ENCODE measurements at places on chromosomes 16 and 17. TPM values are rescaled to one million over a fixed set of nuclear protein-coding genes. Genes with fewer than 3 reads are reported as not detected.
A peak's percentile ranks its signal among the peaks of the same experiment; 100 is the strongest.

The JPH3 gene
- polyA plus RNA-seq = not detected

DNA sequence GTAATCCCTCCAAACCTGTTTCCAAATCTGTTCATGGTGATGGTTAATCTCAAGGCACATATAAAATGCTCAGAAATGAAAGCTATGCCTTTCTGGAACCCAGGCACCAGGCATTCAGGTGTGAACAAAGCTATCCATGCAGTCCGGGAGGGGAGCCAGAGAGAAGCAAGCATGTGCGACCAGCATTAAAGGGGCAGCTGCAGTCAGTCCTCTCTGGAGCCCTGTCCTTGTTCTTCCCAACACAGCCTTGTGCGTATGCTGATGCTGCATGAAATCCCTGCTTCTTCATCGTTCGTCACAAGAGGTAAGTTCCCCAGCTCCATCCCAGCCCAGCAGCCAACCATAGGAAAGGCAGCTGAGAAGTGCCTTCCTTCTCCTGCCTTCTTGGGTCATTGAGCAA lies 148.7 kb downstream of the GRIN2A start:
- DNase-seq = no peak

DNA sequence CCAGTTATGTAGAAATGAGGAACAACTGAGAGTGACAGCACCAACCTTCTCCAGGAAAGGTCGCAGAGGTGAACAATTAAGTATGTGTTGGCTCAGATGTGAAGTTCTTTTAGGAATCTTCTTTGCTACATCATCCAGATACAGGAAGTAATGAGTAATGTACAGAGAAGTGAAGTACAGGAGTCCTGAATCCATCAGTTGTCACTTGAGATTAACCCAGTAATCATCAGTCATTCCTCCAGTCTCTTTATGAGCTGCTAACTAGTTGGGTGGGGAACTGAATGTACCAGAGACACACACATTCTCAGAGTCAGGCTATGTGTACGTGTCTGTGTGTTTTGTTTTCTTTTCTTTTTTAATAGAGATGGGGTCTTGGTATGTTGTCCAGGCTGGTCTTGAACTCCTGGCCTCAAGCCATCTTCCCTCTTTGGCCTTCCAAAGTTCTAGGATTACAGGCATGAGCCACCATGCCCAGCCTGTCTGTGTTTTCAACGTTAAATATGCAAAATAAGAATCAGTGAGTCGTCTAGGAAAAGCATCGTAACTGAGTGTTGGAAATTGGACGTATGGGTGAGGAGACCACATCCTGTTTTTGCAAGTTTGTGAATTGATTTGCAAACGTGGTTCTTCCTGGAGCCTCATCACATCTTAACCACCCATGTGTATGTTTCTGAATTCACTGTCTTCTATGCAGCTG lies 19.9 kb downstream of the ZNF200 start:
- DNase-seq = peak; percentile 65

GRCh38 chr17:75115555-75115954 lies 5.8 kb downstream of the ARMC7 start:
- DNase-seq = no peak

The EVPL gene
- not detected for polyA plus RNA-seq

The SLC6A2 gene
- not detected for polyA plus RNA-seq

- DNase-seq = no peak
Observed at GRCh38 chr17:9279893-9280292, 258.6 kb downstream of the NTN1 start.

DNA sequence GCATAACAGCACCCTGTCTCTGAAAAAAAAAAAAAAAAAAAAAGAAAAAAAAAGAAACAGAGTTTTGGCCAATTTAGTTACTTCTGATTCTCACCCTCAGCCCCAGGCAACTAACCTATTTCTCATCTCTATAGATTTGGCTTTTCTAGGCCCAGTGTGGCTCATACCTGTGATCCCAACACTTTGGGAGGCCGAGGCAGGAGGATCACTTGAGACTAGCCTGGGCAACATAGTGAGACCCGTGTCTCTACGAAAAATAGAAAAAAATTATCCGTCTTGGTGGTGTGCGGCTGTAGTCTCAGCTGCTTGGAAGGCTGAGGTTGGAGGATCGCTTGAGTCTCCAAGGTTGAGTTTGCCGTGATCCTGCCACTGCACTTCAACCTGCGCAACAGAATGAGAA lies 8.7 kb downstream of the RPS6KB1 start:
- no peak for DNase-seq

- no peak for DNase-seq
Observed at GRCh38 chr16:51951668-51952298, 595.2 kb downstream of the TOX3 start.

The TSPOAP1 gene
- polyA plus RNA-seq = 8.4 TPM

DNA sequence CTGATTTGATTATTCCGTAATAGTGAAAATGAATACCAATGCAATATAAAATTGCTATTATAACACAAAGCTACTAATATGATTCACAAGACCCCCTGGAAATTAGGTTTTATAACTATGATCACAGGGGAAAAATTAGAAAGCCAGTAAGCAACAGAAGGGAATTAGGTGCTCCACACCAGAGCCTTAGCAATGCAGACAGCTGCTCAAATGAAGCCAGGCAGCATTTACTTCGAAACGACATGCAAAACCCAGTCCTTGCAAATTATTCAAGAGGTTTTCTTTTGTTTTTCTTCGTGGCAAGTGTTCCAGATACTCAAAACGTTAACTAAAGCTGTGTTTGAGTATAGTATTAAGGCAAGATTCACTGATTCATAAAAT lies 47.9 kb downstream of the TOX3 start:
- no peak for DNase-seq

- DNase-seq = no peak
Observed at GRCh38 chr17:66357037-66357436, 54.6 kb downstream of the PRKCA start.

DNA sequence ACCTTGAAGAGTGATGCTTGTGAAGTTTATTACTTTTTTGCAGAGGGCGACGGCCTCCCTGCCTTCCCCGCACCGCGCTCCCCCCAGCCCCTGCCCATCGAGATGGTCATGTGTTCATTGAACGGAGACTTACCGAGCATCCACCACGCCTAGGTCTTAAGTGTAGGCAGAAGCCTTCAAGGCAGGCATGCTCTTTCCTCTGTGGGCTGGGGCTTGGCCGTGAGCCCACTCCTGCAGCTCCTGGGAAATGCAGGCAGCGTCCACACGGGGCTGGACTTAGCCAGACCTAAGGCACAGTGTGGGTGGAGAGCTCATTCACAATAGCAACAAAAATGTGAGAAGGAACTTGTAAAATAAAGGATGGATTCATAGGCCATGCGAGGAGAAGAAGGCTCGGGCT lies 19.2 kb downstream of the RNF213 start:
- DNase-seq = no peak

DNA sequence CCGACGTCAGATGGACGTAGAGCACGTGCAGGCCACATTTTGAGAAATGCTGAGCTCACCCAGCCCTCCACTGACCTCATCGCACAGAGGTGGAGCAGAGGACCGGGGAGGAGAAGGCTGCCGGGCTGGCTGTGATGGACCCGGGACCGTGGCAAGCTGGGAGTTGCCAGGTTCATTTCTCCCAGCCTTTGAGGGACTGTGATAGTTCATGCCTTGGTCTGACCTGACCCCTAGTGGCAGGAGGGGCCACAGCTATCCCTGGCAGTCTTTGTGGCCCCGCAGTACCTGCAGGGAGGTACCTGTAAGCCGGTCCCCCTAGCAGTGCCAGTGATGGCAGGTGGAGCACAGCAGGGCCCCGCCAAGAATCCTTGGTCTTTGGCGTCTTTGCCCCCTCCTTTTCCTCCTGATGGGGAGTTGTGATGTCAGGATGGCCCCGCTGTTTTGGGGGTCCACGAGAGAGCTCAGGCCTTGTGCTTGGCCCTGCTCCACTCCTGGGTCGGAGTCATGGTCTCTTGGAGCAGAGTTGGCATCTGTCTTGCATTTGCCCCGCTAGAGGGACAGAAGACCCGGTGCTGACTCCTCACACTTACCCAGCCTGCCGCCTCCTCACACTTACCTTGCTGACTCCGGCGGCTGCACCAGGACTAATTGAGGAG lies 50.4 kb downstream of the OR1D5 start:
- peak; percentile 31 for DNase-seq

DNA sequence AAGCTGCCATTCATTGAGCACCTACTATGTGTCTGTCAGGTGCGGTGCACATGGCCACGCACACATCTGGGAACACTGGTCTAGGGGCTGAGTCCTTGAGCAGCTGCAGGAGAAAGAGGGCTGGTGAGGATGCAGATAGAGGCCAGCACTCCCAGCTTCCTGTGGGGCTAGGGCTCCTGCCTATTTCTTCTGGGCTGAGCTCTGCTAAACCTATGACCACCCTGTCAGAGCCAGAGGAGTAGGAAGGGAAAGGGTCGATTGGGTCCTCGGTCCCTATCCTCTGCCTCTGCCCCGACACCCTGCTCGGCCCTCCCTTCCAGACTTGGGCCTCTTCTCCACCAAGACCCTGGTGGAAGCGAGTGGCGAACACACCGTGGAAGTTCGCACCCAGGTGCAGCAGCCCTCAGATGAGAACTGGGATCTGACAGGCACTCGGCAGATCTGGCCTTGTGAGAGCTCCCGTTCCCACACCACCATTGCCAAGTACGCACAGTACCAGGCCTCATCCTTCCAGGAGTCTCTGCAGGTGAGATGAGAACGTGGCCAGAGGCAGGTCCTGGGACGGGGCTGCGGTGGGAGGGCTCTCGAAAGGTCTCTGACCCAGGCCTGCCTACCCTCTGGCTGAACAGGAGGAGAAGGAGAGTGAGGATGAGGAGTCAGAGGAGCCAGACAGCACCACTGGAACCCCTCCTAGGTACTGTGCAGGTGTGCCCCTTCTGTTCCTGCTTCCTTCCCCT lies 4.0 kb upstream of the TMEM88 start:
- DNase-seq = no peak

DNA sequence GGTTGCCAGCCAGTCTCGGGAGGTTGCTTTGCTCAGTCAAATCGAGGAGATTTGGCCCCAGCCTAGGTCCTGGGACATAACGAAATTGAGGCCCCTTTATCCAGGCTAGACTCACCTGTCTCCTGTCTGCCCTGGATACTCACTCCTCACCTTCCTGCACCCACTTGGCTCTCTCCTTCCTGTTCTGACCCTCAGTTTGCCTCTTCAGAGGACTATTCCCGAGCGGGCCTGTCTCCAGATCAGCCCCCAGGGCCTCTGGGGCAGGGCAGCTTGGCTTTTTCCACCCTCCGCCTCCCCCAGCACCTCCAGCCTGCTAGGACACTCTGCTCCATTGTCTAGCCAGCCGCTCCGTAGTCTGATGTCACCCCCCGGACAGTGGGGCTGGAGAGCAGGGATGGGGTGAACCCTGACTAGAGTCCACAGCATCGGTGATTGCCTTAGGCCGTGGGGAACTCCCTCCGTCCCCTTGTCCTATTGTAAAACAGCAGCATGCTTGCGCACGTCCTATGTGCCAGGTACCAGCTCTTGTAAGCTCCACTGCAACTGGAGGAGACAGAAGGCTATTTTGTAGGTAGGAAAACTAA lies 8.8 kb downstream of the WFIKKN2 start:
- no peak for DNase-seq

The GPR142 gene
- 0.49 TPM for polyA plus RNA-seq

GRCh38 chr17:8951206-8951605 lies 14.3 kb downstream of the PIK3R5 start:
- peak; percentile 57 for DNase-seq

GRCh38 chr16:89721546-89722391 lies 432 bp downstream of the ZNF276 start:
- peak; percentile 93 for DNase-seq

GRCh38 chr16:396605-397004 lies 394 bp upstream of the NME4 start:
- DNase-seq = no peak

GRCh38 chr17:70078549-70078948 lies 3.5 kb downstream of the KCNJ16 start:
- DNase-seq = no peak

- no peak for DNase-seq
Observed at GRCh38 chr16:56120447-56121155, 70.7 kb upstream of the GNAO1 start.

DNA sequence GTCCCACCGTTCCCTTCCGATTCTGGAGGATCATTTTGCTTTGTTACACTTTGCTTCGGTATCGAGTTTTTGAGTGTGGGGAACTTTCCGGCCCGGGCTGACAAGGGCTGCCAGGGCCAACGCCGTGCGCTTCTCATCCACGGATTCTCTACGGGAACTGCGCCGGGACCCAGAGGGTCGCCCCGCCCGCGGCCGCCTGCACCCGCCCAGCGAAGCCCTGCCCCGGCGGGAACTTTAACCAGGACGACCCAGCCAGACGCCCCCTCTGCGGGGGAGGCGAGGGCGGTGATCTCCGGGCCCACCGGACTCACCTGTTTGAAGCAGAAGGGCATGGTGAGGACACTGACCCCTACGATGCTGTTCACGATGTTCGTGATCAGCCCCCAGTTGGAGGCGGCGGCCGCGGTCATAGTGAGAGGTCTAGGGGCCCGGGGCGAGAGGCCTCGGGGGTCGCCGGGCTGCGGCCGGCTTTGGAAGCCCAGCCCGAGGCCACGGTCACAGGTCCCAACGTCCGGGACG lies 536 bp downstream of the SLC38A10 start:
- DNase-seq = no peak

DNA sequence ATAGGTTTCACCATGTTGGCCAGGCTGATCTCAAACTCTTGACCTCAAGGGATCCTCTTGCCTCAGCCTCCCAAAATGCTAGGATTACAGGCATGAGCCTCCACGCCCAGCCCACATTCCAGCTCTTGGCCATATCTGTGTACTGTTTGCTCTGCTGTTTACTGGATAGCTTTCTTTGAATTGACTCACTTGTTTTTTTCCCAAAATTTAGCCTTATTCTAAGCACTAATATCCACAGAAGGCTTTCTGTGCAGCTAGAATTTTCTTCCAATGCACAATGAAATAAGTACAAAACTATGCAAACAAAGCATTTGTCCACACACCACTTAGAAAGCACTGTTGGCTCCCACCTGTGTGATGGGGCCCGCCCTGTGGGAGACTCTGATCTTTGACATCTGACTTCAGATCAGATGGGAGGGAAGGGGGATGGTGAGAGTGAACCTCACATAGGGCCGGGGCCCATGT lies 72.2 kb downstream of the CLEC16A start:
- no peak for DNase-seq

- DNase-seq = no peak
Observed at GRCh38 chr16:58620396-58620795, 9.2 kb downstream of the CNOT1 start.

The PHF12 gene
- 15.3 TPM for polyA plus RNA-seq
